Effector CD4-positive, alpha-beta T cell (primary cell): ENCODE measurements at places on chromosomes 1 and 21.

- DNase-seq: no peak
These were observed 20.9 kb downstream of the PTPRU start for GRCh38 chr1:29256979-29257804.

DNA sequence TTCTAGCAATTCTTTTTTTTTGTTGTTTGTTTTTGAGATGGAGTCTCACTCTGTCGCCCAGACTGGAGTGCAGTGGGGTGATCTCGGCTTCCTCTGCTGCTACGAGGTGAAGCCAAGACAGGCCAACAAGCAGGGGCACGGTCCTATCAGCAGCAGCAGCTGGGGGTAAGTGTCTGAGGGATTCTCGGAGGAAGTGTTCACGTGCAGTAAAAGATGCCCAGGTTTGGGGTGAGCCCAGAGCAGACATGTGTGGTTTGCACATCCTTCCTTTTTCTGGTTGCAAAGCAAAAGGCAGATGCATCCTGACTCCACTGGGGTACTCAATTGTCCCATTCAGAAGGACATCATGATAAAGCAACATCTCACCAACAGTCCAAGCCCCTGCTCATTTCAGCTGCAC, 27.7 kb downstream of the PIGP start:
- DNase-seq: no peak

GRCh38 chr1:53495633-53496345, 36.6 kb downstream of the DMRTB1 start:
- no peak for DNase-seq

DNA sequence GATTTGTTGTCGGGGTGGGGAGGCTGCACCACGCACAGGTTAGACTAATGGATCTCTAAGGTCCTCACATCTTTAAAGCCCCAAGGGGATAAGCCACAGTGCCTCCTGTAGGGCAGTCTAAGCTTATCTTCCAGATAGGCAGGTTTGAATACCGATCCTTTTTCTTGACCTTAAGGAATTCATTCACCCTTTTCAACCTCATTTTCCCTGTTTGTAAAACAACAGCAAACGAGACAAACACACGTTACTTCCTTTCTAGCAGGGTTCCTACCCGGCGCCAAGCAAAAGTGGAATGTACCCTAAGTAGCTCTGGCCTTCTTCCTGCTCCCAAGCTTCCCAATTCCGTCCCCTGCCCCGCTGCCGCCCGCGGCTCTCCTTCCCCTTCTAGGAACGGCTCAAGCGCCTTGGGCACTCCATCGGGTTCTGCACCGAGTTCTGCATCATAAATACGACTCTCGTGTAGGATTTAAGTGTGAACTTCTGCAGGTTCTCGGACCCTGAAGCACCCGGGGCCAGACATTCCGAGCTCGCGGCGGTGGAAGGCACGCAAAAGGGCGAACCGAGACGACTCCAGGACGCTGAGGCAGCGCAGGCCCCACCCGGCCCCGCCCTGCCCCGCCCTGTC, 548 bp upstream of the CDC20 start:
- DNase-seq: no peak

DNA sequence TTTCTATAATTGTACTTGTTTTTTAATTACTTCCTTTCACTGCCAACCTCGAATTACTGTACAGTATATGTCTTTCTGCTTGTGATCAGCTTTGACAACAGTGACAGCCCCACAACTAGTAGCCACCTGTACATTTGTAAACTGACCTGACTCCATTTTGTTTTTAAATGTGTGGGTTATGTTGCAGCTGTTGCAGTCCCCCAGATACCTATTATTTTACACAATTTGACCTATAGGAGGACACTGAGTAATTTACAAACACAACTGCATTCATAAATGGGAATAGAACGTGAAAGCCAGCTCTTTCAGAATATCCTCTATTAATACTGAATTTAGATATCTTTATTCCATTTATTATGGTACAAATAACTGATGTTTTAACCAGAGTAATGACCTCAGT, 2.5 kb upstream of the VAMP3 start:
- DNase-seq: no peak

- no peak for DNase-seq
These were observed 392.4 kb upstream of the ST6GALNAC5 start for GRCh38 chr1:76474922-76475321.

- no peak for DNase-seq
These were observed 15.1 kb upstream of the PITHD1 start for GRCh38 chr1:23763041-23763577.

DNA sequence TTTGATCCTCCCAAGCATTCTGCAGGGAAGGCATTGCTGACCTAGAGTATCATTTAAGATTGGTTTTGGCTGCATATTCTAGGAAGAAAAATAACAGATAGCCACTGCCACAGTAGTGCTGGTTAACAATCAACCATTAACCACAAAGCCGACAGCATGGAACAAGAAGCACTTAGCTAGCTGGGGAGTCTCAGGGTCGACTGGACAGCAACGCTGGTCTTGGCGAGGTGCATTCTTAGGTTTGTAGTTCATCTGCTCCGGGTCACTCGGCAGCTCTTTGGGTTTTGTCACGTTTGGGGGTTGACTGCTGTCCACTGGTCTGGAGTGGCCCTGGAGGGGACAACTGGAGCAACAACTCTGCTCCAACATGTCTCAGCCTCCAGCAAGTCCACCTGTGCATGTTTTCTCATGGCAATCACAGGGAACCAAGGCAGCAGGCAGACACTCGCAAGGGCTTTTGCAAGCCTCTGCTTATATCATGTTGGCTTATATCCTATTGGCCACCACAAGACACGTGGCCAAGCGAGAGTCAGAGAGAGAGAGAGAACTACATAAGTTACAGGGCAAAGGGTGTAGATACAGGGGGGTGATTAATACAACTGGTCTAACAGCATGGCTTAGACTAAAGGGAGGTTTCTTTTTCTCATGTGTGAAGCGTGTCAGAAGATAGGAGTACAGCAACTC, 99.5 kb downstream of the LACTBL1 start:
- no peak for DNase-seq

GRCh38 chr1:160801836-160802580, 6.0 kb downstream of the LY9 start:
- DNase-seq: no peak

DNA sequence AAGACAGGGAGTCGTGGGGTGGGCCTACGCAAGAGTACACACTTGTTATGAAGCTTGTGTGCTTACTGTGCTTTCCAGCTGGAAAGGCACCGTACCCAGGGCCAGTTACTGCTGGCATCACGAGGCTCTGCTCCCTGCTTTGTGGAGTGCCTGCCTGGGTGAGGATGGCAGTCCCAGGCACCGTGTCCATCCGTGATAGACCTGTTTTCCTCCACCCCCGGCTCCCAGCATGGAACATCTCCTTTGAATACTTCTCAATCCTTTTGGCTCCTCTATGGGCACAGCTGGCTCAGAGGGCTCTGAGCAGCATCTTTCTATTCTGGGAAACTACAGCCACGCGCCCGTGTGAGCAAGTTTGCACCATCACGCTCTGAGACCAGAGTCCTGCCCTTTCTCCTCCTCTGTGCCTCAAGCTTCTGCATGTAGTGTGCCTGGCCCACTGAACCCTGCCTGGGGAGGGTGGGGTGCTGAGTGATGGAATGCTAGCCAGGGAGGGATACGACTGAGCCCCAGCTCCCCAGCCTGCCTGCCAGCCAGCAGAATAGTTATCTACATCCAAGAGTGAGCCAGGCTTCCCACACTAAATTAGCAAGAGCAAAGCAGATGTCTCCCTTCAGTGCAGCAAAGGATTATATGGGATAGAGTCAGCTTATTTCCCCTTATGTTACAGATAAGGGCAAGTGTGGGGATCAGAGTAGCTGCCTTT, 7.1 kb upstream of the TNR start:
- DNase-seq: no peak

- no peak for DNase-seq
These were observed 14.5 kb downstream of the SCYL3 start for GRCh38 chr1:169879034-169879840.

DNA sequence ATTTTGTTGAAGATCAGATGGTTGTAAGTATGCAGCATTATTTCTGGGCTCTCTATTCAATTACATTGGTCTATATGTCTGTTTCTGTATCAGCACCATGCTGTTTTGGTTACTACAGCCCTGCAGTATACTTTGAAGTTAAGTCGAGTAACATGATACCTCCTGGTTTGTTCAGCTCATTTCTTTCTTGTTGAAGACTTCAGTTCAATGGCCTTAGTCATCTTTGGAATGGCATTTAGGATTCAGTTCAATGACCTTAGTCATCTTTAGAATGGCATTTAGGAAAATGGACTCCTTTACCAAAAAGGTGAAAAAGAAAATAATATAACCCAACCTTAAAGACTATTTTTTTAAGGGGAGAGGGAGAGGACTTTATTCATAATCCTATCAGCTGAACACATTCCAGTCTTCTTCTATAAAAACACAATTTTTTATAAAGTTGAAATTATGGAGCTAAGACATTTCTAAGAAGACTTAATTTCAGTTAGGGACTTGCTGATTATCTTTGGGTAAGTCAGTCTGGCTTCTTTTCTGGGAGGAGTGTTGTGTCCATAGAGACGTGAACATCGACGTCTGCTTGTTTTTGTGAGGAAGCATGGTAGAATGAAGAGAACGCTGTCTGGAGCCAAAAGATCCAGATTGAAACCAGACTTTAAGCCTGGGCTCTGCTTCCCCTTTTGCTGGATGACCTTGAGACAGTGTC, 48.3 kb downstream of the DDR2 start:
- DNase-seq: no peak

DNA sequence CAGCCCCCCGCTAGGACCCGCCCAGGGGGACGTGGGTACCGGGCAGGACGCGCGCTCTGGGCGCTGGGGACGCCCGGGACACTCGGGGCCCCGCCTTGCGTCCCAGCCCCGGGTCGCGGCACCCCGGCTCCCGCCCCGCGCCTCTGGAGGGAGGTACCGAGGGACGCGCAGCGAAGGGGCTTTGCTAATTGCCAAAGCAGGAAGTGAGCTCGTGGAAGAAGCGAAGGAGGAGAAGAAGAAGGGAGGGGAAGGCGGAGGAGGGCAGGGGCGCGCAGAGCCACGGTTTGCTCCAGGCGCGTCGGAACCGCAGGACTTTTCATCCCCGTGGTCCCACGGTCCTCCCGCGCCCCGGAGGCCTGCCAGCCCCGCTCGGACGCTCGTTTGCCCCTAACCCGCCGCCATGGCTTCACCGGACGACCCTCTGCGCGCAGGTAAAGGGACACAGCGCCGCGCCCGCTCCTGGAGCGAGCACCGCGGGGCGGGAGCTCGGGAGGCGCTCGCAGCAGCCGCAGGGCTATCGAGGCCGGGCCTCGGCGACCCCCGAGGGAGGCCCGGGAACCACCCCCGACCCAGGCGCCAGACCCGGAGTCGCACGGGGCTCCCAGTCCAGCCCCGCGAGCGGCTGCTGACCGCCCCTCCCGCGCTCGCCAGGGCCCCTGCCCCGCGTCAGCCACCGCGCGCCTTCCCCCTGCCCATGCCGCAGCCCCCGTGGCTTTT, 1.3 kb downstream of the EDARADD start:
- DNase-seq: peak; percentile 54

- no peak for DNase-seq
These were observed 238.4 kb upstream of the POU3F1 start for GRCh38 chr1:38284953-38285352.

GRCh38 chr1:232704694-232705680, 75.1 kb upstream of the SIPA1L2 start:
- DNase-seq: no peak

DNA sequence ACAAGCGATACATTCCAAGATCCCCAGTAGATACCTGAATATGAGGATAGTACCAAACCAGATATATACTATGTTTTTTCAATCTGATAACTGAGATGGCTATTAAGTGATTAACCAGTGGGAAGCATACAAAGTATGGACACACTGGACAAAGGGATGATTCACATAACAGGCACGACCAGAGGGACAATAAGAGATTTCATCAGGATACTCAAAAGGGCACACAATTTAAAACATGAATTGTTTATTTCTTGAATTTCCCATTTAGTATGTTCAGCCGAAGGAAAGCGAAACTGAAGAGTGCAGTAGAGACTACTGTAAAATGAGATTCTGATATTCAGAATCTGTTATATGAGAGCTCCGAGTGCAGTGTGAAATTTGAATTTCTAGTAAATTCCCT, 10.6 kb downstream of the ZZZ3 start:
- no peak for DNase-seq

DNA sequence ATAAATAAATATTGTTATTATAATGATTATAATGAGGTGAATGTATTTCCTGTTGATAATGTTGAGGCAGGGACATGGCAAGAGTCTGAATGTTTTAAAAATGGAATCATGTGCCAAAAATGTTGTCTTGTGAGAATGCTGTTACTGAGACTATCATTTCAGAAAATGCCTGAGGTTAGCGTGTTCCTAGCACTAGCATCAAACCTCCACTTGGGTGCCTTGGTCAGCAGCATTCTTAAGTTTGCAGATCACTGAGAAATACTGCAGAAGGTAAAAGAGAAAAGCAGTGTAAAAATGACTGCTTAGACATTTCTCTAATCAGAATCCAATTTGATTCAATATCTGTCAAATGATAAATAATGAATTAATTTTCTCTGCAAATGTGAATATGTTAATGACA, 50.8 kb downstream of the OLFM3 start:
- DNase-seq: no peak

DNA sequence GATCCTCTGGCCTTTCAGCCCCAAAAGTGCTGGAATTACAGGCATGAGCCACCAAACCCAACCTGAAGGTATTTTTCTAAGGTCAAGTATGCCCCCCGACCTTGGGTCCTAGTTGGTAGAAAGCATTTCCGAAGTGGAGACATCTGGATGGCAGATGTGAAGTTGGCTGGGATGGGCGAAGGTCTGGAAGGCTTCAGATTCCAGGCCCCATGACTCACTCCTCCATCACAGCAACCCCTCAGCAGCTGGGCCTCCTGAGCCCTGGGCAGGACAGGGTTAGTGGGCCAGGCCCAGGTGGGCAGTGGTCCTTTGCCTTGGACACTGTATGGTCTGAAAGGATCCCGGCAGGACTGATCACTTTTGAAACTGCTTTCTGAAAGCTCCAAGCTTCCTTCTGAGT, 23.3 kb downstream of the NAV1 start:
- DNase-seq: no peak

GRCh38 chr1:54291276-54292001, 91.5 kb downstream of the MRPL37 start:
- DNase-seq: no peak

DNA sequence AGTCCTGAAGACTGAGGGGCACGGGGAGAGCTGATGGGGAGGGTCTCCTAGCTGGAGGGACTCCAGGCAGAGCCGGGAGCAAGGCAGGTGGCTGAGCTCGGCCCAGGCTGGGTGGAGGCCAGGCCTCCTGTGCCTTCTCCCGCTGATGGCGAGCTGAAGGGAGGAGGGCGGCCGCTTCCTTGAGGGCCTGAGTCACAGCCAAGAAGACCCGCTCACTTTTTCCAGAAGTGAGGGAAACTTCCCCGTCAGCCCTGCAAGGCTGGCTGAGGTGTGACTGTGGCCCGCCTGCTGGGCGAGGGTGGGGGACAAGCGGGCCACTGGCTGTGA, 1.7 kb upstream of the VWA1 start:
- no peak for DNase-seq
